GM12864 (cell line): ENCODE measurements at places on chromosomes 2 and 18.

DNA sequence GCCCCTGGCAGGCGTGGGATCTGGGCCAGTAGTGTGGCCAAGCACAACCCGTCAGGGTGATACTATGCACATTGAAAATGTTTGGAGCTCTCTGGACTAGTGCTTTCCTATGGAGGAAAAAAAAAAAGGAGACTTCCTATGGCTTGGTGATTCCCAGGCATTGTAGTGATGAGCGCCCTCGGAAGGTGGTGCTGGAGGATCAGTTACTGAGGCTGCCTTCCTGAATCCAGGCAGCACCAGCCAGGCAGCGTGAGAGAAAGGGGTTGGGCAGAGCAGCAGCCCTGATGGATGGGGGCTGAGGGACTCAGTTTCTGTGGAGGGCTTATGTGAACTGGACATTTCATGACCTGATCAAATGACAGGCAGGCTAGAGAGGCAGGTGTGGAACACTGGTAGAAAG is 70.9 kb downstream of the CHRNA1 start:
- no peak for DNase-seq

DNA sequence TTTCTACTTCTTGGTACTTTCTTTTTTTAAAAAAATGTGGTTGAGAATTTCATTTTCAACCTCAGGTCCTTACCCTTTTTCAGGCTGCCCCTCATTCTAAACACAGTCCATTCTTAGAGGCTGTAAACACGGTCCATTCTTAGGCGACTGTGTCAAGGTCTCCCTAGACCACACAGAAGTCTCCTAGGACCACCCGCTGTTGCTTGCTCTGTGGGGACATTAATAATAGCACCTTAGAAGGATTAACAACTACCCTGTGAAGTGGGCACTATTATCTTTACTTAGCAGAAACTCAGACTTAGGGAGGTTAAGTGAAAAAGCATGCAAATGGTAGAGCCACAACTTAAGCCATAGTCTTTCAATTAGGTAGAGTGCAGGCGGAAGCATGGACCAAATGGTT is 91.7 kb downstream of the RBMS1 start:
- no peak for DNase-seq

DNA sequence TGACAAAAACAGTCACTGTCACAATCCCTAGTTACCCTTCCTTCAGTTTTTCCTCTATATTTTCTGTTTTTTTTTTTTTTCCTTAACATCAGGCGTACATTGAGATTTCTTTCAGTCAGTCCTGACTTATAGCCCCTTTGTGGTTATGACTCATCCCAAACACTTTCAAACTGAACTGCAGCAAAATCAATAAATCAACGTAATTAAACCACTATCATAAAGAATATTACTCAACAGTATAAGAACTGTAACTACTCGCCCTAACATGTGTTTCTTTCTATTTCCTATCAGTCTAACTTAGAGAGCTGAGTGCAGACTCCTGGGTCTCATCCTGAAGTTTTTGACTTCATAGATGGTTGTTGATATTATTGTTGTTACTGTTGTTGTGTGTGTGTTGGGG is 523.5 kb downstream of the LRRTM4 start:
- DNase-seq = no peak

GRCh38 chr18:63523660-63524059 is 18.5 kb upstream of the SERPINB12 start:
- DNase-seq = no peak

- DNase-seq = peak; percentile 43
These were observed 24.0 kb upstream of the ITGB6 start for GRCh38 chr2:160224060-160224459.

- no peak for DNase-seq
These were observed 15.4 kb downstream of the FHOD3 start for GRCh38 chr18:36312806-36313395.

- DNase-seq = no peak
These were observed 190.7 kb downstream of the WDR7 start for GRCh38 chr18:56841836-56842235.

DNA sequence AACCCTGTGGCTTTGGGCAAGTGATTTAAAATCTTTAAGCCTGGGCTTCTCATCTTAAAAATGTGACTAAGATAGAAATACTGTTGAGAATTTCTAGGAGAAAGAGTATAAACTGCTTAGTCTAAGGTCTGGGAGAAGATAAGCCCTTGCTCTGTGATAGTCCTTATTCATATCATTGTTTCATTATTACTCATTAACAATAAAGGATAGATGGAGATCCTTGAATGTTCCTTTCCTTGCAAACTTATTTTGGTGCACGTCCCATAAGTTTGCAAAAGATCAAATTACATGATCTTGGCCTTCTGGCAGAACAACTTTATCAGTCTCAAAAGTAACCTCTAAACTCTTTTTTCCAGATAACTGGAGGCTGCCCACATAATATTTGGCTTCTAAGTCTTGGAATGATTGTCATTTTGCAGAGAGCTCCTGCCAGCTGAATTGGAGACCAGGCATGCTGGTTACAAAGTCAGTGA is 138.3 kb downstream of the FAM124B start:
- no peak for DNase-seq

GRCh38 chr18:67783196-67783946 is 266.9 kb upstream of the DSEL start:
- no peak for DNase-seq

DNA sequence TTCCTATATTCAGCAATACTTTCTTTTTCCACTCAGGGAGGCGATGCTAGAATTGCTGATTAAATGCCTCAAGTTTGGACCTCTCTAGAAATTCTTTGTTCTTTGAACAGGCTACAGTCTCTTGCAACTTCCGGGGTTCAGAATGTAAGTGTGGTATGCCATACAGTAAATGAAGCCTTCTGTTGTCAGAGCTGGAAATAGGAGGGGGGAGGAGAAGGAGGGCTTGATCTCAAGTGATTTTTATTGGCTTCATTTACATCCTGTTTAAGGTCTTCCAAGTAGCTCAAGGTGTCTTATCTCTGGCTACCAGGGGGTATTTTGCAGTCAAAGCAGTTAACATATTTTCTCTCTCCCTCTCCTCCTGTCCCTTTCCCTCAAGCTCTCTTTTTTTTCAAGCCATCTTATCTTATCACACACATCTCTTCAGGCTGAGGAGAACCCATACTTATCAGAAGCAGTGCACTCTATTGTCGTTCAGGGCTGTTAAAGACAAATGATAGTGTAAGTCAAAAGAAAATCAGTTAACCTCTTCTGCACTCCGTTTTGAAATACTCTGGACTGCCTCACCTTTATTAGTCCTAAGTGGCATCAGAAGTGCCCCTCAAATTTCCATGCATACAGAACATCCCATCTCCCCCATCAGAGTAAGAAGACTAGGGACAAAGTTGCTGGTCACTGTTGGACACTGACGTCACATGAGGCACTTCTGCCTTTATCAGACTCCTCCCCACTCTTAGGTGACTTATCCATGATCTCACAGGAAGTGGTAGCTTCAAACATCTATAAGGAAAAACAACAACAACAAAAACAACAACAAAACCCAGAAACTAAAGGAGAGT is 112.2 kb downstream of the ZNF521 start:
- no peak for DNase-seq

DNA sequence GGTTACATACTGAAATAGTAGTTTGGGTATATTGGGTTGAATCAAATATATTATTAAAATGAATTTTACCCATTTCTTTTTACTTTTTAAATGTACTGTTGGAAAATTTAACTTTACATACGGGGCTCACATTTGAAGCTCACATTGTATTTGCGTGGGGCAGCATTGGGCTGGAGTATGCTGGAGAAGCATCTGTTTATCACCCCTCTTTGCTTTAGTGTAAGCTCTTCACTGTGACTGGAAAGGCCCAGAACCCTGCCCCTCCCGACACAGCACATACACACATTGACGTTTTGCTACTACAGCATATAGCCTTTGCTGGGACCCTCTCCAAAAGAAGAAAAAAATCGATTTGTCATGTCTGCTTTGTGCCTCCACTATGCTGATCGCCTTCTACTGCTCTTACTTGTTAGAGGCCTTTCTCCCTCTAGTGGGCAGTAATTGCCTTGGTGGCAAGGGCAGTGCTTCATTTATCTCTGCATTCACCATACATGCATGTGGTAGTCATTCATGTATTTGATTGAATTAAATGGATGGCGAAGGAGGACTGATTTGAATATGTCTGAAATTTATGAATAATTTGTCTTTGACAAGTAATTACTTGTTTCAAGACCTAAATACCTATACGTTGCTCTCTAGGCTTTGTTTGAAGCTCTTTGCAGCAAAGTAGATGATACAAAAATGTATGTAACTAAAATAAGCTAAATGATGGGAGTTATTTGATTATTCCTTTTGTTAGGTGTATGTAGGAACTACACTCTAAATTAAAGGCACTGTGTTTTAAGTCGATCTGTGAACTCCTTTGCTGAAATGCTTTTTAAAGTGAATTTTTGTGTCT is 37.4 kb downstream of the VAPA start:
- no peak for DNase-seq
